Activated CD4-positive, CD25-positive, alpha-beta regulatory T cell (primary cell): ENCODE measurements at places on chromosomes 6 and 20.

DNA sequence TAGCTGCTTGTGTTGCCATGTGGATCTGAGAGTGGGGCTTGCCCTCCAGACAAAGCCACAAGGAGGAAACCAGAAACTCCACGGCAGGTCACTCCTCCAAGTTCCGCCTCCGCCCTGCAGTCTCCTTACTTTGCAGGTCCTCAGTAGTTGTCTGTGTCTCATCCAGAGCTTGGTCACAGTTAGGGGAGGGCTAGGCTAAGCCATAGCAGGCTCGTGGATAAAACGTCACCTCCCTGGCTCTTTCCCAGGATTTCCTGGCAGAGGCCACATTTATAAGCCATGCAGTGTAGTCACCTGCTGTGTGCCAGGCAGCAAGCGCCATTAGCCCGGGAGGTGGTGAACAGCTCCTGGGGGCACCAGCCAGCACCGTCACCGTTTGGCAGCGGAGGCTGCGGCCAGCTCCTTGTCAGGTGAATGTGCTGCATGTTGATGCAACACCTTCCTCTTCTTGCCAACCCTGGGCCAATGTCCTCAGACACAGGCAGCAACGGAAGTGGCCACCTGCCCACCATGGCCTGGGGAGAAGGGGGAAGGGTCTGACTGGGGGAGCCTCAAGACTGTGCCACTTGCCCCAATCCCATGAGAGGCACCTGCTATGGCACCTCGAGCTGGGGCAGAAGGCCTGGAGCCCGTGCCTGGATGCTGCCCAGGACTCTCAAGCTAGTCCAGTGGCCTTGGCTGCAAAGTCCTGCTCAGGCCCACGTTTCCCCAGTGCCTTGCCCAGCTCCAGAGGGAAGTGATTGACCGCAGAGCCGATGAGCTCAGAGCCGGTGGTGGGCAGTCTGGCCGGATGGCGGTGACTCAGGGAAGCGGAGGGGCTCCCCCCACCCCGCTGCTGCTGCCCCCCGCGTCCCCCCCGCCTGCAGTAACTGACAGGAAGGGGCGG is 39.0 kb upstream of the SLCO4A1 start:
- DNase-seq: peak; percentile 24

DNA sequence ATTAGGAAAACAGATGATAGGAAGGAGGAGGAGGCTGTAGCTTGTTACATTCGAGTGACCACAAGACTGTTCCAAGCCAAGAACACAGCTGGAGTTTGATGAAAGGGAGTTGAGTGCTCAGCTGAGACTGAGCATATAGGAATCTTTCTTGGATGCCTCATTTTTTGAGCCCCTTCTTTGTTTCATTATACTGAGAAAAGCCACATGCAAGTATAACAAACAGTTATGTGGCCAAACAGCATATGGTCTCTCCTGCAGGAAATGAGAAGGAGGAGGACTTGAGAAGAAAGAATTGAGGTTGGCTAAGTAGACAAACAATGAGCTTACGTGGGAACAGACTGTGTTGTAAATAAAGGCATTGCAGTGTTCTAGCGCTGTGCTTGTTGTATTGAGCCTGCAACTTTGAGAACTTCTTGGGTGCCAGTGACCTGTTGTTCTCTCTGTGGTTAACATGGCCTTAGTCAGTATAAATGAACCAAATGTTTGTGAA is 78.3 kb downstream of the AKAP7 start:
- DNase-seq: no peak

- no peak for DNase-seq
Measured at GRCh38 chr20:33669224-33669623, 2.5 kb downstream of the ACTL10 start.

- DNase-seq: no peak
Measured at GRCh38 chr6:149452037-149452939, 32.5 kb downstream of the ZC3H12D start.

GRCh38 chr20:51431321-51431720 is 111.2 kb downstream of the NFATC2 start:
- DNase-seq: no peak

GRCh38 chr20:62876902-62877816 is 15.5 kb upstream of the TCFL5 start:
- DNase-seq: no peak

- no peak for DNase-seq
Measured at GRCh38 chr6:53496797-53497375, 48.0 kb downstream of the GCLC start.

DNA sequence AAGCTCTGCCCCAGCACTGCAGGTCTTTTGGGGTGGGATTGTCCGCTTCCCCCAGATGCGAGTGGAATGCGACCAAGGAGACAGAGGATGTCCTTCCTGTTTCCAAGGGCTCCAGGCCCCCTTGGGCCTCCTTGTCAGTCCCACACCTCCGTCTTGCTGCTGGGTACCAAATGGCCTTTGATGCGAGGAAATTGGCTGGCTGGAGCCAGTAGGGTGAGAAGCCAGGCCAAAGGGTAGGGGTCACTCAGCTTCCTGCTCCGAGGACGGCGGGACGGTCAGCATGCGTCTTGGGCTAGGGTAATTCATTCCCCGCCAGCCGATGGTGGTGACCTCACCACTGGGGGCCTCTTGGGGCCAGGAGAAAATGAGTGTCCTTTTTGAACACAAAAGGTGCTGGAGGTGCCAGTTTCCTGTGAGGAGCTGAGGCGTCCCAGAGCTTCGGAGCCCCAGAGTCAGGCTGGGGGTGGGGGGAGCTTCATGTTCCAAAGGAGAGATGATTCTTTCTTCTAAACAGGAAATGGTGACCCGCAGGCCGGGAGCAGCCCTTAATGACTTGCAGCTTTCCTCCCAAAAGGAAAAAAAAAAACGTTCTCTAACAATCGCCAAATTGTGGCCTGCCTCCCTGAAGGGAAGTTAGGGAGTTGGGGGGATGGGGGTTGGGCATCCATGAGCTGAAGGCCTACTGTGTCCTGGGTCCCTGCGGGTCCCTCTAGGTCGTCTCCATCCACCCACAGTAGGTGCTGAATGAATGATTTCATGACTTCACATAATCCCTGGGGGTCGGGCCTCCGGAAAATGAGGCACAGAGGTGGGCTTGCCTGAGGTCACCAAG is 6.7 kb downstream of the SNAI1 start:
- DNase-seq: no peak

DNA sequence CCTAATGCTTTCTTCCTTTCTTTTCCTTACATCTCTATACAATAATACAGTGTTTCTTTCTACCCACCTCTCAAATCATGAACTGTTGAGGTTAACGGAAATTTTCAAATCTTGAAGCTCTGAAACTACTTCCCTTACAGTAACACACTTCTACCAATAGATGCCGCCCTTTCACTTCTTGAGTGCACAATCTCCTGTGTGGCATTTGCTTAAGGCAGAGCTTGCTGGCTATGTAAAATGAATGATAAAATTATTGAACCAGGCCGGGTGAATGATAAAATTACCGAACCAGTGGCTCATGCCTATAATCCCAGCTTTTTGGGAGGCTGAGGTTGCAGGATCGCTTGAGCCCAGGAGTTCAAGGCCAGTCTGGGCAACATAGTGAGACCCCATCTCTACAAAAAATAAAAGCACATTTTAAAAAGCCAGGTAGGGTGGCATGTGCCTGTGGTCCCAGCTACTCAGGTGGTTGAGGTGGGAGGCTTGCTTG is 56.8 kb downstream of the KCNS1 start:
- DNase-seq: no peak

GRCh38 chr20:44776980-44777379 is 31.3 kb downstream of the KCNK15 start:
- DNase-seq: no peak

DNA sequence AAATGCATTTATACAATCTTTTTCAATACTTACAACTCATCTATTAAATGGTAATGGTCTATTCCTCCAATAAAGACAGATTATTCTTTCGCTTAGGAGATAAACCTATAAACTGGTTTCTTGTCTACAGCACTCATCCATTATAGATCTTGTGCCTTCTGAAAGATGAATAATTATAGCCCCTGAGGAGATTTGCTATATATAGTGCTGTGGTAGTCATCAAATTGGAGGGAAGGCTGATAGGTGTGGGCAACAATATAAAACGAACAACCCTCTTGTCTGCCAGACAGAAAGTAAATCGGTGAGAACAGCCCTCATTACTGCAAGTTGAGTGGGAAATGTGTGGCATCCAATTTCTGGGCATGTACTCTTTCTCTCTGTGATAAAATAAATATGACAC is 292.5 kb upstream of the CNR1 start:
- DNase-seq: no peak

GRCh38 chr6:159689001-159689400 is 4.0 kb downstream of the SOD2 start:
- DNase-seq: no peak

- DNase-seq: no peak
Measured at GRCh38 chr20:51902933-51903332, 100.6 kb upstream of the SALL4 start.

- DNase-seq: no peak
Measured at GRCh38 chr6:166435574-166435973, 52.8 kb upstream of the MPC1 start.

DNA sequence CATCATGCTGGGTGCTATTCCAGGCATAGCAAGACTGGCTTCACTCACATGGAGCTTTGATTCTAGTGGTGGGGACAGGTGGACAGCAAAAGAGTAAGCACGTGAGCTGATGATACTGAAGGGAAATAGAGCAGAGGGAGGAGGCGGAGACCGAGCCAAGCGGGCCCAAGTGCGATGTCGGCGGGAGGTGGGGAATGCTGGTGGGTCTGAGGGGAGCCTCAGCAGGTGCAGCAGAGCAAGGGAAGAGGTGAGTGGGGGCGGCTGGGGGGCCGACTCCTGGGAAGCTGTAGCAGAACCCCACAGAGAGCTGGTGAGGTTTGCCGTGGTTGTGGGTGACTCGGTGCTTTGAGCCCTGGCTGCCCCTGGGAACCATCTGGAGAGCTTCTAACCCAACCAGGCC is 10.2 kb downstream of the RTEL1 start:
- no peak for DNase-seq

GRCh38 chr6:8057793-8058192 is 6.4 kb downstream of the BLOC1S5 start:
- DNase-seq: no peak

GRCh38 chr6:80214436-80215022 is 108.1 kb downstream of the BCKDHB start:
- no peak for DNase-seq

GRCh38 chr6:1202201-1202600 is 109.7 kb upstream of the FOXQ1 start:
- DNase-seq: no peak

DNA sequence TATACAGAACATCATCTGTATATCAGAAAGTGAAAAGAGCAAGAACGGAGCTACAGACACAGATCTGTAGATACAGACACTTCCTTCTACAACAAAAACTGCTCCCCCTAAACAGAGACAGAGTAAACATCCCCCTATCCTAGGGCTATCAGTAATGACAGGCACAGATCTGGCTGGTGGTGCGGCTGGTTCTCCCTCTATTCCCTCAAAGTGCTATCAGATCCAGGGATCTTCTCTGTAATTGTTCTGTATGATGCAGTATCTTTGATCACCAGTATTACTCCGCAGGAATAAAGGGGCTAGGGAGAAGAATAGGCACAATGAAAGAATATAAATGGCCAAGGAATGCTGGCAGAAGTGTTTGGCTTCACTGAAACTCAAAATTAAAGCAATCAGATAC is 80.7 kb downstream of the SLC23A2 start:
- DNase-seq: no peak

DNA sequence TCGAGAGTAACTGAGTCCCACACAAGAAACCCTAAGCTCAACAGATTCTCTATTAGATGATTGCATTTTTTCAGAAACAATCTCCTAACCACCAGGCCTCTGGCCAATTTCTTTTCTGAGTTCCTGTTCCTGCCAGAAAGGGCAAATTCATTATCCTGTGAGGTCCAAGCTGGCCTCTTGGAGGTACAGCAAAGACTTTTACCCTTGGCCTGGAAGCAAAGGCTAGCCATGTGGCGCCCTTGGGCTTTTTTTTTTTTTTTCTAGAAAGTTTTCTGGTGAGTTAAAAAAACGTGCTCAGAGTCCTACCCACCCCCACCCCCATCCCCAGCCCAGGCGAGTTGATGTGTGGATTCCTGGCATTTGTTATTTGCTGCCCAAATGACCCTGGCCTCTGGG is 59.0 kb upstream of the EEF1A1 start:
- DNase-seq: no peak

- DNase-seq: no peak
Measured at GRCh38 chr6:11368760-11369159, 136.3 kb upstream of the NEDD9 start.

- DNase-seq: no peak
Measured at GRCh38 chr6:48782225-48782624, 671.2 kb upstream of the PTCHD4 start.

DNA sequence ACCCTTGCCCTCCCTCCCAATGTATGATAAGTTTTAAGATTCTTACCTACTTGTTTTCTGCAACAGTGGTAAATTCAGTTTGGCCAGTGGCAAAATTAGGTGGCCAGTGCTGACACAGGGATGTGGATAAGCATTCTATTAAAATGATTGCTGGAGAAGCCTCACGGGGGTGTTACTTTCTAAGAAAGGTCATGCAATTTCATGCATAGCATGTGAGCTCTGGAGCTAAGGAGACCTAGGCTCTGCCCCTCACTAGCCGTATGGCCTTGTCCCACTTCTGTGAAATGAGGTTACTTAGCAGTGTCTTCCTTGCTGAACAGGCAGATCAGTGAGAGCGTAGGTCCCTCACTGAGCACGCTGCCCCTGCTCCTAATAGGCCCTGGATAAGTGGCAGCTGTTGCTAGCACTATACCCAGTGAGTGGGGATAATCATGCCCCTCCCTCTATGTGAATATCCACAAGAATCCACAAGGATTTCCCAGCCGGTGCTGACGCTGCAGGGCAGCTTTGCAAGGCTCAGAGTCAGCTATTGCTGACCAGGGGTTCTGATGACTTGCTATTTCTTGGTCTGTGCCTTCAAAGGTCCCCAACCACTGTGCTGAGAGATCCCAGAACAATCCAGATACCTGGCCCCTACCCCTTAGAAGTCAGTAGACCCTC is 86.5 kb upstream of the MRPS10 start:
- DNase-seq: no peak

DNA sequence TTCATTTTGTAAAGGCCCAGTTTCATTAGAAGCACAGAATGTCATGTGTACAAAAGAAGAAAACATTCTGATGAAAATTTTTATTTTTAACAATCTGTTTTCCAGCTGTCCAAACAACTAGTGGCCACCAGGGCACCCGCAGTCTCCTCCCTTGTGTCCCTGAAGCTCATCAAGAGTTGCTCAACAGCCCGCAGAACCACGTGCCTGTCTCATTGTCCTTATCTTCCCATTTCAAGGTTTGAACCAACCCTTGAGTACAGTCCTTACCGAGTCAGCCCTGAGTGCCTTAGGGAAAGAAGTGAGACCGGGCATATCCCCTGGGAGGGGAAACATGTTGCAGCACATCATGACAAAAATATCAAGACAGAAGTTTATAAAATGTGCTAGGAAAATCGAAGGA is 15.9 kb upstream of the ZNF133 start:
- DNase-seq: no peak
